ENCODE measurements at places on chromosomes 3 and 15.

- DNase-seq: no peak
Measured at GRCh38 chr3:21259896-21260295, 491.1 kb downstream of the ZNF385D start.

- DNase-seq: no peak
Measured at GRCh38 chr3:78732893-78733292, 1034.9 kb downstream of the ROBO1 start.

GRCh38 chr3:62233065-62233464 lies 140.3 kb downstream of the FEZF2 start:
- DNase-seq: no peak

DNA sequence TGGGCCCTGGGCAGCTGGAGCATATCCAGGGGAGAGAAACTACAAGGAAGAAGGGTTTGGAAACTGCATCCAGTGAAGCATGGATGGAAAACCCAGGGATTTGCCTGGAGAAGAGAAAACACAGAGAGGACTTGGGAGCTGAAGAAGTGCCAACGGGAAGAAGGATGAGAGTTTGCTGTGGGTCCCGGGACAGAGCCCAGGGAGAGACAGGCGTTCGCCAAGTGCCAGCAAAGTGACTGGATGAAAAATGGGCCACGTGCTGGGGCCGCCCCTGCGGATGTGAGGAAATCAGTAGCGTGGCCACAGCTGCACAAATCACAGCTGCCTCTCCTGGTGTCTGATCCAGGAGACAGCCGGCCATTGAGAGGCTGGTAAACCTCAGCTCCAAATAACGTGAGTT lies 70.4 kb downstream of the HES1 start:
- no peak for DNase-seq

DNA sequence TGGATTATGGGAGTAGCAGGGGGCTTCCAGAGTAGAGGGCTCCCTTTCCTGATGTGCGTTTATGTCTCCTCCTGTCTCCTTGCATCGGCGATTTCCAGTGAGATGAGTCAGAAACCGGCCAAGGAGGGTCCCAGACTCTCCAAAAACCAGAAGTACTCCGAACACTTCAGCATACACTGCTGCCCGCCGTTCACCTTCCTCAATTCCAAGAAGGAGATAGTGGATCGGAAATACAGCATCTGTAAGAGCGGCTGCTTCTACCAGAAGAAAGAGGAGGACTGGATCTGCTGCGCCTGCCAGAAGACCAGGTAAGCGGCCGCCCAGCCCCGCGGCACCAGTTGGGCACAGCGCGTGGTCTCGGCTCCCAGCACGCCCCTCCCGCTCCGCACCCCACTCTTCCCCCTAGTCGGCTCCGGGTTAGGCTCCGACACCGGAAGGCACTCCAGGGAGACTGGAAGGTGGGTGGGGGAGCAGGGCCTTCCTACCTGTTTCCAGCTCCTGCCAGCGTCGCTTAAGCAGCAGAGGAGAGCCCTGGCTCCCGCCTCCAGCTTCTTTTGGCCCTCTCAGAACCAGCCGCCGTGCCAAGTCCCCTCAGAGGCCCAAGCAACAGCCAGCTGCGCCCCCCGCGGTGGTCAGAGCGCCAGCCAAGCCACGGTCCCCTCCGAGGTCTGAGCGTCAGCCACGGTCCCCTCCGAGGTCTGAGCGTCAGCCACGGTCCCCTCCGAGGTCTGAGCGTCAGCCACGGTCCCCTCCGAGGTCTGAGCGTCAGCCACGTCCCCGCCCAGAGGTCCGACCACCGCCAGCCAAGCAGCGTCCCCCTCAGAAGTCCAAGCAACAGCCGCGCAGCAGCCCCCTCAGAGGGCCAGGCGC lies 34.7 kb downstream of the MOBP start:
- DNase-seq: no peak

GRCh38 chr15:95932676-95933075 lies 397.8 kb upstream of the NR2F2 start:
- DNase-seq: no peak

GRCh38 chr15:75727851-75728715 lies 15.4 kb upstream of the CSPG4 start:
- peak; percentile 31 for DNase-seq

DNA sequence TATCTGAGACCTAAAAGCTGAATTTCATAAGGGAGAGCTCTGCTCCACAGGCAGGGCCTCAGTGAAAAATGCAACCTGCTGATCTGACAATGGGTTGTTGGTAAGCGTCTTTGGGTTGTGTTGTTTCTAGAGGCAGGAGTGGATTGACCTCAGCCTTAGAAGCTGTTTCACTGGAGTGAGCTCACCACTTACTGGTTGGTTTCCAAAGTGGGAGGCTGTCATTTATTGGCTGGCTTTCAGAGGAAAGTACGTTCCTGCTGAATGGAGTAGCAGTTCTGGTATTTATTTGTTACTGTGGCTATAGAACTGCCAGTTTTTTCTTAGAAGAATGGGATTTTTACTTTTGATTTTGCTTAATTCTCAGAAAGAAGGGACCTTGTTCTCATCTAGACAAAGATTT lies 29.3 kb upstream of the COL6A5 start:
- no peak for DNase-seq

- no peak for DNase-seq
Measured at GRCh38 chr15:87757084-87757483, 499.5 kb downstream of the NTRK3 start.

- DNase-seq: no peak
Measured at GRCh38 chr15:91952216-91952615, 98.7 kb downstream of the SLCO3A1 start.

DNA sequence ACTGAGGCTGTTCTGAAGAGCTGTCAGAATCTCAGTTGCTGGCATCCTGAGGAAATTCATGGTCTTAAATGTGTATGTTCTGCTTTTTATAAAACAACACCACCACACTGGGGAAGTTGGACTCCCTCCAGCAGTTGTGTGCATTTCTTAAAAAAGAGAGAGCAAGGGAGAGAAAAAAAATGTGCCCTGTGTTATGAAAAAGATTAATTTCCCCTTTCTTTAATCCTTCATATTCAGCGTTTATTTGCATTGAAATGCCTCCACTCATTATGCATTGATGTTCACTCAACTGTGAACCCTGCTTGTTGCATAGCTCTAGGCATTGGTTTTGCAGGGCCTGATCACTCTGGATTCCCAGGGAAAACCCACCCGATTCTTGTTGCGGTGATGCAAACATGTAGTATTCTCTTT lies 4.4 kb upstream of the ZNF609 start:
- no peak for DNase-seq

DNA sequence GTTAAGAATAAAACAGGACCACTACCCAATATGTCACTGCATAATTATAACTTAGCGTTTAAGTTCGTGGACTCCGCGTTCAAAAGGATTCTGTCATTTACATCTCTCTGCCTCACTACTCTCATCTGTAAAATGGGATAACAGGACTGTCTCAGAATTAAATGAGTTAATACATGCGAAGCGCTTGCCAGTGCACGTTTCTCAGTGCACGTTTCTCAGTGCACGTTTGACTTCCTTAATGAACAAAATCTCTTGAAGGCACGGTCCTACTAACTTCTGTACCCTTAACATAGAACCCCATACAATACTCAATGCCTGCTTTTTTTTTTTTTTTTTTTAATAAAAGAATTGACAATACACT lies 499 bp downstream of the RABL3 start:
- no peak for DNase-seq

DNA sequence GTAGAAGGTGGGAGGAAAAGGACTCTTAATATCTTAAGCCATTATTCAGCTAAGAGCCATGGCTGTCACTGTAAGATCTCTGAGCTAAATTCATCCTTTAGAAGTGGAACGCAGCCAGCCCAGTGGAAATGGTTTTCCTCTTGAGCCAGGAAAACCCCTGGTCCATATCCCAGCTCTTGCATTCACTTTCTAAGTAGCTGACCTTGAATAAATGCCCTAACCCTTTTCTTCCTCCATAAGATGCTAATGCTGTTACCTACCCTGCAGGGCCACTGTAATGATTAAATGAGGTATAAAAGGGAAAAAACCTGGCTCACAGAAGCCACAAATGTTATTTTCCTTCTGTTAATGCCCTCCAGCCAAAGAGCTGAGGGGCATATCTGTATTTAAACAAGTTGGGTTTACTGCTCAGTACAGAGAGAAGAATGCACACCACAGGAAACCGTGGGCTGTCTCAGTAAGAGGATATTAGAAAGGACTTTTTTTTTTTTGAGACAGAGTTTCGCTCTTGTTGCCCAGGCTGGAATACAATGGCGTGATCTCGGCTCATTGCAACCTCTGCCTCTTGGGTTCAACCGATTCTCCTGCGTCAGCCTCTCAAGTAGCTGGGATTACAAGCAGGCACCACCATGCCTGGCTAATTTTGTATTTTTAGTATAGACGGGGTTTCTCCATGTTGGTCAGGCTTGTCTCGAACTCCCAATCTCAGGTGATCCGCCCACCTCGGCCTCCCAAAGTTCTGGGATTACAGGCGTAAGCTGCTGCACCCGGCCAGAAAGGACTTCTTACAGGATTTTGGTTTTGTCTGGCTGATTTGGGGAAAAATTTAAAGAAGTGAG lies 6.8 kb downstream of the UBL7 start:
- no peak for DNase-seq

- DNase-seq: no peak
Measured at GRCh38 chr15:78280319-78281072, 16.1 kb downstream of the DNAJA4 start.

- no peak for DNase-seq
Measured at GRCh38 chr3:11845651-11846050, 1.0 kb downstream of the TAMM41 start.

DNA sequence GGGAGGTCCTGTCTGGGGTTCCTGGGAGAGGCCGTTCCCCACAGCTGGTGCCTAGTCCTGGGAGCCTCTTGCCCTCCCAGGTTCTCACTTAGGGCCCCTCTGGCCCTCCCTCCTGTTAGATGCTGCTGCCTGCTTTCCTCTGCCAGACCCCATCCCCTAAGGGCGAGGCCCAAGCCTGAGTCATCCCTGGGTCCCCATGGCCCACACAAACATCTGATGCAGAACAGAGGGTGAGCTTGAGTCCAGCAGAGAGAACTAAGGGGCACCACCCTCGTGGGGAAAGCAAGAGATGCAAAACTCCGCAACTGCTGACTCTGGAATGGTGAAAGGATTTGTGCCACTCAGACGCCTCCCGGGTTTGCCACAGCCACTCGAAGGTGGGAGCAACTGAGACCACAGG lies 58.8 kb upstream of the TRPM1 start:
- DNase-seq: no peak

DNA sequence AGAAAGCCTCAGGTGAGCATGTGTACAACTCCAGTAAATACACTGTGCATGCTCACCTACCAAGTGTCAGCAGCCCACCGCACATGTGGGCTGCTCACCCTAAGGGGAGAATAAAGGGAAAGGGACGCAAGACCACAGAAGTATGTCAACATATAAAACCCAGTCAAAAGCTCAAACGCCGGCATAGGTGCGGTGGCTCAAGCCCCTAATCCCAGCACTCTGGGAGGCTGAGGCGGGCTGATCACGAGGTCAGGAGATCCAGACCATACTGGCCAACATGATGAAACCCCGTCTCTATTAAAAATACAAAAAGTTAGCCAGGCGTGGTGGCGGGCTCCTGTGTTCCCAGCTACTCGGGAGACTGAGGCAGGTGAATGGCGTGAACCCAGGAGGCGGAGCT lies 732.1 kb downstream of the ZPLD1 start:
- no peak for DNase-seq

DNA sequence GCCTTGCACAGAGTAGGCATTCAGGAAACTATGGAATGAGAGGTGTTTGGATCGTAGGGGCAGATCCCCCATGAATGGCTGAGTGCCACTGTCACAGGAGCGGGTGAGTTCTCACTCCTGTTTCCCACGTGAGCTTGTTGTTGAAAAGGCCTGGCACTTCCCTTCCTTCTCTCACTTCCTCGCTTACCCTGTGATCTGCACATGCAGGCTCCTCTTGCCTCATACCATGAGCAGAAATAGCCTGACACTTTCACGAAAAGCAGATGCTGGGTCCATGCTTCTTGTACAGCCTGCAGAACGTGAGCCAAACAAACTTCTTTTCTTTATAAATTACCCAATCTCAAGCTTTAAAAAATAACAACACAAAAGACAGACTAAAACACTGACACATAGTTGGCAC lies 55.4 kb downstream of the AGBL1 start:
- DNase-seq: no peak

- DNase-seq: no peak
Measured at GRCh38 chr15:58702233-58702632, 47.3 kb downstream of the ADAM10 start.

DNA sequence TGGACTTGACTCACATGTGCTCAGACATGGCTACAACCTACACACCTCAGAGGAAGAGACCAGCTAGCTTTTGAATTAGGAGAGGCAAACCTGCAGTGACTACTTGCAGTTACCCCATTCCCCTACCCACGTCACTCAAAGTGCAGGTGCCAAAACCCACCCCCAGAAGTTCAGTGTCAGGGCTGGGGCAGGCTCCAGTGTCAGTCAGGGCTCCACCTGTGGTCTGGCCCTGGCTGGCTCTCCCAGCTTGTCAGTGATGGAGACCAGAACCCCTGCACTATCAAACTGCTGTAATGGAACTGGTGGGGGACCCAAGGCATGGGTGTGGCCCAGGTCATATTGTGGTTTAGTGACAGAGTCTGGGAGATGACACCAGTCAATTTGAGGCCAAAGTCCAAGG lies 32.6 kb upstream of the SLC41A3 start:
- DNase-seq: no peak

DNA sequence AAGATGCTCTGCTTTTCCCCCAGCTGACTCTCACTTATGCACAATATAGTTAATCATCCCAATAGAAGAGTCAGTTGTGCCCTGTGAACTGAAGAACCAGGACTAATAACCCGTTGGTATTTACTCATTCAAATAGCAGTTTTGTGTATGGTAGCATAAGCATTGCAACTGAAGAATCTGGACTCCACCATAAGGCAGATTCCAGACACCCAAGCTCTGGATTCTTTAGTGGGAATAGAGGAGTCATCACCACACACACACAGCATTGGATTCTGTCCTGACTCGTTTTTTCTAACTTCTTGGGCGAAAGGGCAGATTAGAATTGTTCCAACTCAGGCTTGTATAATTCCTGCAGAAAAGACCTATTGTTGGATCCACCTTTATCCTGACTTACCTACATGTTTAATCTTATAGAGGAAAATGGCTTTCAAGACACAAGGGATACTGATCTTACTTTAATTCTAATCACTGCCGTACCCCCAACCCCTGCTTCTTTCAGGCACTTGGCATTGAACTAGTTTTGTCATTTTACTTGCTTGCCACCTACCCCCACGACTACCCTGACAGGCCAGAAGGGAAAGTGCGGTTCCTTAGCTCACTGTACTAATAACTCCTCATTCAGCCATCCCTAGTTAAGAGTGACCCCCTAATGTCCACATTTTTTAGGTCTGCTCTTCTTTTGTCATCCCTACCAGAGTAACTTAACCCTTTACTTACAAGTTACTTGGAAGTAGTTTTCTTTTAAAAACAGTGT lies 42.3 kb downstream of the NKIRAS1 start:
- DNase-seq: no peak

- no peak for DNase-seq
Measured at GRCh38 chr15:75153087-75153486, 48.6 kb upstream of the C15orf39 start.

- DNase-seq: no peak
Measured at GRCh38 chr15:70086636-70087035, 11.1 kb downstream of the TLE3 start.
